NCI-H345 (cell line): ENCODE measurements at places on chromosomes 12 and 14.

DNA sequence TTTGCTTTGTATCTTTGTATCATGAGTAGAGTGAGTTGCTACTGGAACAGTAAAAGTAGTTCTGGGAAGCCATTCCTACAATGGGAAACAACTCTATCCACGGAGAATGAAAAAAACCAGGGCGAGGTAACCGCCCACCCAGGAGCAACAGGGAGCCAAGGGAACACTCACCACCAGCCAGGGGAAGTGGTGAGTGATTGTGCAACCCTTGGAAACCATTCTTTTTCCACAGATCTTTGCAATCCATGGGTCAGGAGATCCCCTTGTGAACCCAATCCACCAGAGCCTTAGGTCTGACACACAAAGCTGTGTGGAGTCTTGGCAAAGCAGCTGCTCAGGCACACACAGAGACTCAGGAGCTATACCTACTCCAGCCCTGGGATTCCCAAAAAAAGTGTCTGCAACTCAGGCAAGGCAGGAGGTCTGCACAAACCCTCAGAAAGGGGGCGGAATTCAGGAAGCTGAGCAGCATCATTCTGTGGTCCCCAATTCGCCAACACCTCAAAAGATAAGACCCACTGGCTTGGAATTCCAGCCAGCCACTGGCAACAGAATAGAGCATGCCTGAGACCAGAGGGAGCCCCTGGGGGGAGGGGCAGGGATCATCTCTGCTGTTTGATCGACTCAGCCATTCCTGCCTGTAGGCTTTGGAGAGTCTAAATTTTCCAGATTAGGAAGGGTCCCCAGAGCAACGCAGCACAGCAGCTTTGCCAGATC, 52.1 kb upstream of the PPFIA2 start:
- DNase-seq: no peak

GRCh38 chr12:121523741-121524140, 57.1 kb downstream of the KDM2B start:
- DNase-seq: no peak

GRCh38 chr12:131385313-131386166, 325.4 kb upstream of the SFSWAP start:
- DNase-seq: no peak

- no peak for DNase-seq
Observed at GRCh38 chr14:76186308-76187027, 34.7 kb downstream of the GPATCH2L start.

DNA sequence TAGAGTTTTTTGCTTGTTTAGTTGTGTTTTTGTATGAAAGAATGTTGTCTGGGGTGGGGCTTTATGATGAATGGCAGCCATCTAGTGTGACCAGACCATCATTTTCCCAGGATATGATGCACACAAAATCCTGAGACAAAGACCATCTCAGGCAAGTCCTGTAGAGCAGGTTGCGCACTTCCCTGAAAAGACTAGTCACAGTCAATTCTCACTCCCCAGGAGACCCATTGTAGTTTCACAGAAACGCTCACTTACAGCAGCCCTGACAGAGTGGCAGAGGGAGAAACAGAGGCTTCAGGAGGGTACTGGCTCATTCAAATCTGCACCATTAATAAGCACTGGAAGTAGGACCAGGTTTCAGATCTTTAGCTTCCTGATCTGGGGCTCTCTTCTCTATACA, 183.2 kb downstream of the TMEM117 start:
- DNase-seq: no peak

DNA sequence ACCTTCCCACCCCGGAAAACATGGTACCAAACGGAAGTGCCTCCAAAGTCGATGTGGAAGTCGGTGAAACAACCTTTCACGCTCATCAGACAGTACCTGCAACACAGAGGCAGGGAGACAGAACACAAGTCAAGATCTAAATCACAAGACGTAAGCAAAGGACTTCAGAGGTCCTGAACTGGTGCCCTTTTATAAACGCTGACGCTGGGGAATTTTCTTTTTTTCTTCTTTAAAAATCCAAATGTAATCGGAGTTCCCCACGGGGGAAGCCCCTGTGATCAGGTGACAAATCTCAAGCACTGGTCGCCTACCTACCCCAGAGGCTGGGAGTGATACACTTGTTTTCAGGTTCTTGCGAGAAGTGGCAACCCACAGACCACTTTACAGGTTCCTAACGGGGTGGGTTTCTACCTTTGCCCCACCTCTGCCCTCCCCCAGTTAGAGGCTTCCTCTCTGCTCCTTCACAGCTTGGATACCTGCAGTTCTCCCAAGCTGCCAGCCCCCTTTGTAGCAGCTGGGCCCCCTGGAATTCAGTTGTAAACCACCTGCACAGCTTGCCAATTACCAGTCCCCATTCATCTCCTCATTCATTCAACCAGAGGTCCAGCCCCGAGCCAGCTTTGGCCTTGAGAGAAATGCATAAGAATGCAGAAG, 46.2 kb downstream of the KDM2B start:
- DNase-seq: no peak

DNA sequence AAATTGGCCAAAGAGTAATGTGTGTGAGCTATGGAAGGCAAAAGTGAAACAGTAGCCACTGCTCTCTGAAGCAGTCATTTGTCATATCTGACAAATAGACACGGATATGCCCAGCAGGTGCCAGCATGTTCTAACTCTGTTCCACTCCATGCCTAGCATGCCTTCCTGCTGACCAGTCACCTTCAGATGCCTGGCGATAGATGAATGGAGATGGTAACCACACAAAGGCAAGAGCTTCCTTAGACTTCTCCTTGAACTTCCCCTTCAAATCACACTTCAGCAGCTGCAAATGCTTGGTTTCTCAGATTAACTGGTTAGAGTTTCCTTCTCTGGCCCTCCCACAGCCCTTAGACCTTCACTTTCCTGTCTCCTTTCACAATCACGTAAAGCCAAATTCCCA, 429.9 kb downstream of the DAD1 start:
- DNase-seq: no peak

DNA sequence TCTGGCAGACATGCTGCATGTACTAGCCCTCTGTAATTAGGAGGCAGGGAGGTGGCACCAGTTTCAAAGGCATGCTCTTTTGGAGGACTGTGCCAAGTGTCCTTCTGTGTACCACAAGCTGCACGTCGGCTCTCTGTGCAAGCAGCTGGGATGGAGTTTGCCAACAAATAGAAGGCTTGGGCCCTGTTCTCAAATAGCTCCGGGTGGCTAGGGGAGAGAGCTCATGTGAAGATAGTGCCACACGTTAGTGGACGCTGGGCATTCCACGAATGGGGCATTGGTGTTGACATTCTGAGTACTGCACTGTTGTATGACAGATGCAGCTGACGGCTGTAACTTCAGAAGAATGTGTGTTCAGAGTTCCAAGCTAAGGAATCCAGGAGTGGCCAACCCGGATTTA, 4.4 kb downstream of the AACS start:
- no peak for DNase-seq
